ENCODE measurements at places on chromosomes 7 and 10.

DNA sequence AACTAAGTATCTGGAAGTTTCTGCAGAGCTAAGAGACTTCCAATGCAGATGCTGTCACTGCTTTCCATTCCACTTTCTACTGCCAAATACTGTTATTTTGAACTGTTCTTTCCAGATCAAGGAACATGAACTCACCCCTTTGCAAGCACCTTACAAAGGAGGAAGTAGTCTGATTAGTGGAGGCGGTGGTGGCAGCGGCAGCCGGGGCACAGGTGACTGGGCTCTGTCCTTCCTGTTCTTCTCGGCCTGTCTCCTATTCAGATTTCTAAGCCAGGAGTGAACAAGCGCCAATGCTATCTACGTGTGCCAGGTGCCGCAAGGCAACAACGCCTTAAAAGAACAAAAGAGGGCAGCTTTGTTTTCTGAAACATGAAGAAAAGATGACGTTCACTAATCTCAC, 44.9 kb downstream of the BEND7 start:
- peaks cover 57% of the 10 kb centered on the region for H3K27me3 ChIP-seq
- H3K27ac ChIP-seq: no peak overlapping the region
- DNase-seq: no peak
- no peaks in the 10 kb centered on the region for H3K36me3 ChIP-seq
- H3K4me1 ChIP-seq: no peaks in the 10 kb centered on the region
- H3K4me3 ChIP-seq: no peak overlapping the region

- H3K27ac ChIP-seq: no peak overlapping the region
- no peak overlapping the region for H3K4me3 ChIP-seq
- DNase-seq: no peak
- H3K36me3 ChIP-seq: no peaks in the 10 kb centered on the region
Observed at GRCh38 chr10:96416643-96417042, 57.8 kb upstream of the OPALIN start.

- no peak overlapping the region for H3K27ac ChIP-seq
- H3K4me3 ChIP-seq: no peak overlapping the region
- H3K27me3 ChIP-seq: no peaks in the 10 kb centered on the region
- no peaks in the 10 kb centered on the region for H3K36me3 ChIP-seq
- DNase-seq: no peak
Observed at GRCh38 chr10:23994459-23995046, 214.4 kb upstream of the KIAA1217 start.

DNA sequence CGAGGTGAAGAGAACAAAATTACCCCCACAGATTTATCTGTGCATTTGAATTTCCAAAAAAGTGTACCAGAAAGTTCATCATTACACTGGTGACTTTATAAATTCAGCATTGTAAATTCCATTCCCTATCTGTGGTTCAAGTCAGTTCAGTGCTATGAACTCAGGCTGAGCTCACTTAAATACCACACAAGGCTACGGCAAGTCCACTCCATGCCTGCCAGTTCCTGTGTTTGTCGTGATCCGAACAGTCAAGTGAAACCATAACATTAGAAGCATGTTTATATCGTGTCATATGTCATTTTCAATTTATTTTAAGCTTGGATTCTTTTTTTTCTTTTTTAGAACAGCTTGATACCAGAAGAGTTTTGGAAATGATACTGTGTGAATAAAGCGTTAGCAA, 14.8 kb downstream of the MBL2 start:
- no peak overlapping the region for H3K27ac ChIP-seq
- no peaks in the 10 kb centered on the region for H3K4me1 ChIP-seq
- H3K27me3 ChIP-seq: no peaks in the 10 kb centered on the region
- no peaks in the 10 kb centered on the region for H3K36me3 ChIP-seq

- no peak overlapping the region for H3K27ac ChIP-seq
- no peak overlapping the region for H3K4me3 ChIP-seq
- no peak for DNase-seq
- no peaks in the 10 kb centered on the region for H3K4me1 ChIP-seq
- peaks cover 57% of the 10 kb centered on the region for H3K27me3 ChIP-seq
- no peaks in the 10 kb centered on the region for H3K36me3 ChIP-seq
Observed at GRCh38 chr10:43957267-43958070, 308.8 kb upstream of the ZNF32 start.

GRCh38 chr10:47449979-47450378, 33.9 kb downstream of the ANXA8 start:
- no peak for DNase-seq
- H3K27ac ChIP-seq: no peak overlapping the region
- H3K4me3 ChIP-seq: no peak overlapping the region
- H3K36me3 ChIP-seq: no peaks in the 10 kb centered on the region

- H3K4me1 ChIP-seq: no peaks in the 10 kb centered on the region
- H3K36me3 ChIP-seq: peaks cover 3% of the 10 kb centered on the region
- peaks cover 51% of the 10 kb centered on the region for H3K27me3 ChIP-seq
Observed at GRCh38 chr10:12907656-12908055, 93.9 kb downstream of the CCDC3 start.

DNA sequence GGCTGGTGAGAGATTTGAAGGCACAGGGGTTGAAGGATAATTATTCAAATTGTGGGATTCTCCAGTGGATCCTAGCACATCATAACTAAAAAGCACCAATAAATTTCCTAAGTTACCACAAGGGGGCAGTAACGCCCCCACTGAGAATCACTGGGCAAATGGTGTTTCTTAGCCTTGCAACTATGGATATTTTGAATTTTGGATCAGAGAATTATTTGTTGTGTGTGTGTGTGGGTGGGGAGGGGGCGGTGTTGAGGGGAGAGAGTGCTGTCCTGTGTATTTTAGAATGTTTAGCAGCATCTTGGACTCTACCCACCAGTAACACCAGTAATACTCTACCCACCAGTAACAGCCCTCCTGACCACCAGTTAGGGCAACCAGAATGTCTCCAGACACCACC, 63.3 kb upstream of the PRKG1 start:
- H3K4me1 ChIP-seq: no peaks in the 10 kb centered on the region
- H3K36me3 ChIP-seq: no peaks in the 10 kb centered on the region
- H3K4me3 ChIP-seq: no peak overlapping the region

DNA sequence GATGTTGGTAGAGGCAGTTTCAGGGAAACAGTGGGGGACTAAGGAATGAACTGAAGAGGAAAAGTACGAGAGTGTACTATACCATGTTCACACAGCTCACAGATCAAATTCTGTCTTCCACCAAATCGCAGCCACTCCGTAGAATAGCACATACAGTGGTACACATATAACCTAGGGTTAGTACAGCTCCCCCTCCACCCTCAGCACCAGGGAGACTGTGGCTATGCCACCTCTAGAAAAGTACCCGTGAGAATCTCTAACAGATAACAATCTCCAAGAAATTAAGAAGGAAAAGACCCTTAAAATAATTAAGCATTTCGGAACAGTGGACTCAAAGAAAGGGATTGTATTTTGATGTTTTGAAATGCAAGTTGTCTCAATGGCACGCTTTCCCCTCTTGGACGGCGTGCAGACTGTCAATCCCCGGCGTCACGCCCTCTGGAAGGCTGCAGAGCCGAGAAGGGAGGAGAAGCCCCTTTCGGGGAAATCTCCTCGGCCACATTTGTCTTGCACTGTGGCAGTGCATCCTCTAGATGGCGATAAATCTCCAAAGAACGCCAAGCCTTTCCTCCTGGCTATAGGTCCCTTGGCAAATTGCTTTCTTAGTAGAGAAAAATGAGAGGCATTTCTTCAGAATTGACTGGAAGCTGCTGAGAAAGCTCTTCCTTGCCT, 345.0 kb downstream of the REEP3 start:
- no peak overlapping the region for H3K4me3 ChIP-seq
- peak; percentile 37 for DNase-seq
- no peaks in the 10 kb centered on the region for H3K36me3 ChIP-seq
- H3K4me1 ChIP-seq: peaks cover 7% of the 10 kb centered on the region
- H3K27me3 ChIP-seq: peaks cover 68% of the 10 kb centered on the region

DNA sequence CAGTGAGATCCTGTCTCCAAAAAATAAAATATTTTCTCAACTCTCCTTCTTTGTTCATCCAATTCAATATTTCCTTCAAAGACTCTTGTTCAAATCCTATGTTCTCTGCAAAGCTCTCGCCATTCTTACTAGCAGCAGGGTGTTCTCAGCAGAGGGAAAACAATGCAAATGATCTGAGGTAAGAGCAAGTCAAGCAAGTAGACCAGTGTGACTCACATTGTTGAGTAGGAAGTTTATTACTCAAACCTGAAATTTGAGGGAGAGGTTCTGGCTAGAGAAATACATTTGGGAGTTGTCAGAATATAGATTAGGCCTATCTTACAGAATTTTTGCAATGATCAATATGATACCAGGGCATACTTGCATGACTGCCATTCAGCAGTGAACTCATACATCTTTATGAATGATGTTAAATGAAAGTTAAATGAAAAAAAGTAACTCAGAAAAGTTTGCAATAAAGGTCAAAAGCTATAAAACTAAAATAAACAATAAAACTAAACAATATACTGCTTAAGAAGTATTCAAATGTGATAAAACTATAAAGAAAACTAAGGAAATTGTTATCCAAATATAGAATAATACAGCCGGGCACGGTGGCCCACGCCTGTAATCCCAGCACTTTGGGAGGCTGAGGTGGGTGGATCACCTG, 5.8 kb downstream of the IDE start:
- no peak for DNase-seq
- H3K36me3 ChIP-seq: peaks cover 24% of the 10 kb centered on the region
- H3K4me1 ChIP-seq: peaks cover 30% of the 10 kb centered on the region
- H3K27ac ChIP-seq: no peak overlapping the region
- H3K4me3 ChIP-seq: no peak overlapping the region

GRCh38 chr10:123906884-123907652, 15.5 kb upstream of the CPXM2 start:
- peaks cover 4% of the 10 kb centered on the region for H3K4me1 ChIP-seq
- H3K27ac ChIP-seq: no peak overlapping the region
- no peak for DNase-seq
- no peaks in the 10 kb centered on the region for H3K36me3 ChIP-seq
- peaks cover 20% of the 10 kb centered on the region for H3K27me3 ChIP-seq

GRCh38 chr7:120714945-120715344, 143.0 kb downstream of the TSPAN12 start:
- H3K36me3 ChIP-seq: no peaks in the 10 kb centered on the region
- no peaks in the 10 kb centered on the region for H3K27me3 ChIP-seq

- peaks cover 1% of the 10 kb centered on the region for H3K4me1 ChIP-seq
- H3K27me3 ChIP-seq: peaks cover 47% of the 10 kb centered on the region
- no peak for DNase-seq
- no peak overlapping the region for H3K4me3 ChIP-seq
- no peaks in the 10 kb centered on the region for H3K36me3 ChIP-seq
Observed at GRCh38 chr7:26006426-26006825, 145.6 kb upstream of the NFE2L3 start.

GRCh38 chr10:88114368-88114767, 250.9 kb downstream of the PTEN start:
- H3K4me1 ChIP-seq: peaks cover 12% of the 10 kb centered on the region
- DNase-seq: no peak
- peak overlapping the region; percentile 59 for H3K27ac ChIP-seq
- H3K4me3 ChIP-seq: no peak overlapping the region

GRCh38 chr7:45680776-45681175, 106.6 kb downstream of the ADCY1 start:
- H3K4me1 ChIP-seq: no peaks in the 10 kb centered on the region
- no peak overlapping the region for H3K4me3 ChIP-seq
- peaks cover 83% of the 10 kb centered on the region for H3K27me3 ChIP-seq
- H3K36me3 ChIP-seq: no peaks in the 10 kb centered on the region
- no peak overlapping the region for H3K27ac ChIP-seq
- DNase-seq: no peak

DNA sequence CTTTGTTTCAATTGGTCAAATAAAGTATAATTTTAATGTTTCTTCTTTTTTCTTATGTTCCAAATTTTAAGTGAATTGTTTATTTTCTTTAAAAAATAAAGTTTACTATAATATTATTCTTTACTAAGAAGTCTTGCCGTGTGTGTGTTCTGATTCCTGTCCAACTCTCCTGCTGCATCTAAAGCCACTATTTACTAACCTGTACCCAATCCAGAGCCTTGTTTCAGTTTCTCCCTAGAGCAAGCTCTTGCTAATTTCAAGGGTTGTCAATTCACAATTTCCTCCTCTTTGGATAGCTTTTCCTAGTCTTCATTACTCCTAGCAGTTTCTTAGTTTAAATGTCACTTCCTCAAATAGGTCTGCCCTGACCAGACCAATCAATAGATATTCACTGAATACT, 314.9 kb upstream of the SEMA3A start:
- no peaks in the 10 kb centered on the region for H3K36me3 ChIP-seq
- no peak overlapping the region for H3K27ac ChIP-seq
- no peak overlapping the region for H3K4me3 ChIP-seq
- DNase-seq: no peak
- no peaks in the 10 kb centered on the region for H3K27me3 ChIP-seq

- H3K4me1 ChIP-seq: no peaks in the 10 kb centered on the region
- H3K4me3 ChIP-seq: no peak overlapping the region
- no peaks in the 10 kb centered on the region for H3K27me3 ChIP-seq
- H3K27ac ChIP-seq: no peak overlapping the region
Observed at GRCh38 chr7:146175716-146176115, 59.1 kb downstream of the CNTNAP2 start.

GRCh38 chr7:34451923-34452322, 206.1 kb upstream of the NPSR1 start:
- no peak overlapping the region for H3K4me3 ChIP-seq
- H3K4me1 ChIP-seq: no peaks in the 10 kb centered on the region
- H3K27ac ChIP-seq: no peak overlapping the region
- no peak for DNase-seq
- no peaks in the 10 kb centered on the region for H3K36me3 ChIP-seq

- peaks cover 2% of the 10 kb centered on the region for H3K36me3 ChIP-seq
- H3K27me3 ChIP-seq: peaks cover 47% of the 10 kb centered on the region
- DNase-seq: no peak
- H3K4me3 ChIP-seq: no peak overlapping the region
Observed at GRCh38 chr10:45058580-45058979, 57.9 kb downstream of the ZNF22 start.

Data from effector memory CD8-positive, alpha-beta T cell (primary cell).